ENCODE measurements at places on chromosomes 5 and 9.

GRCh38 chr9:21696411-21696871 is 106.0 kb upstream of the MTAP start:
- DNase-seq: peak; percentile 37

- no peak for DNase-seq
These were observed 158.9 kb upstream of the VCAN start for GRCh38 chr5:83312663-83313062.

DNA sequence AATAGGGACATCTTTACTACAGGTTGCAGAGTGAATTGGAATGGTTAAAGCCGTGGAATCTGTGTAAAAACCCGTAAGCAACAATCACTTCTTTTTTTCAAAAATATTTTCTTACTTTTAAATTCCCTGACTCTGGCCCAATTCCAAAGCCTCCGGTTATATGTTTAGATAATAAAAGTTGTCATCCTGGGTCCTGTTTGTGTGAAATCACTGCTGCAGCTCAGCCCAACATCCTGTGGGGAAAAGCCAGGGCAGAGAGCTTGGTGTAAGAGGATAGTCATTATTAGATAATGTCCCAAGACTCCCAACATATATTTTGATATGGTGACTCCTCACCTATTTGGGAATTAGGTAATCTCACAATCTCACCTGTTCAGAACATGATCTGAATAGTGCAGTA is 586.0 kb upstream of the BRINP1 start:
- no peak for DNase-seq

DNA sequence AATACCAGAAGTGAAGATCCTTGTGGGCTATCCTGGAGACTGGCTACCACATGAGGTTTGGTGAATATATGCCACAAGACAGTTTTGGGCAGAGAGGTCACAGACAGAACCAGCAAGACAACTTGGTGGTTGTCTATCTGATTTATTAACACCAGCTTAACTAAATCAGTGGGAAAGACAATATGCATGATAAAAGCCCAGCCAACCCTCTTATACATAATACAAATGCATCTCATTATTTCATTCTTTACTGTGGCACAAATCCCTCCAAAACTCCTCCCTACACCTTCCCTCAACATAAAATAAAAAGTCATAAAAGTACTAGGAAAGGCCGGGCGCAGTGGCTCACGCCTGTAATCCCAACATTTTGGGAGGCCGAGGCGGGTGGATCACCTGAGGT is 8.1 kb downstream of the HINT1 start:
- DNase-seq: no peak

DNA sequence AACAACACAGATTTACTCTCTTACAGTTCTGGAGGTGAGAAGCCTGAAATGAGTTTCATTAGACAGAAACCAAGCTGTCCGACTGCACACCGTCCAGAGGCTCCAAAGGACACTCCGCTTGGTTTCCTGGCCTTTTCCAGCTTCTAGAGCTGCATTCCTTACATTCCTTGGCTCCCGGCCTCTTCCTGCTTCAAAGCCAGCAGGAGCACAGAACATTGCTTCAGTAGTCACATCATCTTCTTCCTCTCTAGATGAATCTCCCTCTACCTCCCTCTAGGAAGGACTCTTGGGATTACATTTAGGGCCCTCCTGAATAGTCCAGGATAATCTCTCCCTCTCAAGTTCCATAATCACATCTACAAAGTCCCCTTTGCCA is 213.3 kb downstream of the CDK5RAP2 start:
- DNase-seq: peak; percentile 94

GRCh38 chr9:131487621-131488031 is 15.1 kb upstream of the POMT1 start:
- no peak for DNase-seq

DNA sequence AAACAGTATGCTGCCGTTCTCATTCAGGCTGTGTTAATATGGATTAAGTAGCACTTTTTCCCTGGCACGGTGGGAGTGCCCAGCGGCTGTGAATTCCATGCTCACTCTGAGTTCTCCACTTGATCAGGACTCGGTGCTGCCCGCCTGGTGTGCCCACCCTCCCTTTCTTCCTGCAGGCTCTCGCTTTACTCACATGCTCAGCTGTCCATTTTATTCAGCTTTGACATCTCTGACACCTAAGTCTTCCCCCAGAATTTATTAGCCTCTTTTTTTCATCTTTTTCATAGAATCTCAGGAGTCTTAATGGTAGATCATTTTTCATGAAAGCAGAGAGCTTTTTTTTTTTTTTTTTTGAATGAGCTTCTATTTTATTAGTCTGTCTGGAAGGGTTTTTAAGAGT is 626.5 kb downstream of the IRX1 start:
- DNase-seq: no peak

DNA sequence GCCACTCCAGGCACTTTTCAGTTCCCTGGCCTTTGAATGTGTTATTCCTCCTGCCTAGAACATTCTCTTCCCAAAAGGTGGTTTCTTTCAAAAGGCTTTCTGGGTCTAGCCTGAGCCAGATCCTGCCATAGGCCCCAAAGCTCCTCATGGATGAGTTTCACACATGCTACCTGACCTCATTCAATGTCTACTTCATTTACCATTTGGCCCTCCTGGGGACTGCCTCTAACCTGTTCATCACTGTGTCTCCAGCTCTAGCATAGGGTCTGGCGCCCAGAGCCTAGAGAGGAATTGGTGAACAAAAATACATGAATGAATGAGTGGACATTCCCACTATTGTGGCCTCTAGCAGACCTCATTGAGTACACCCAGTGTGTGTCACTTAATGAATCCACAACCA is 5.4 kb upstream of the P4HA2 start:
- DNase-seq: no peak

DNA sequence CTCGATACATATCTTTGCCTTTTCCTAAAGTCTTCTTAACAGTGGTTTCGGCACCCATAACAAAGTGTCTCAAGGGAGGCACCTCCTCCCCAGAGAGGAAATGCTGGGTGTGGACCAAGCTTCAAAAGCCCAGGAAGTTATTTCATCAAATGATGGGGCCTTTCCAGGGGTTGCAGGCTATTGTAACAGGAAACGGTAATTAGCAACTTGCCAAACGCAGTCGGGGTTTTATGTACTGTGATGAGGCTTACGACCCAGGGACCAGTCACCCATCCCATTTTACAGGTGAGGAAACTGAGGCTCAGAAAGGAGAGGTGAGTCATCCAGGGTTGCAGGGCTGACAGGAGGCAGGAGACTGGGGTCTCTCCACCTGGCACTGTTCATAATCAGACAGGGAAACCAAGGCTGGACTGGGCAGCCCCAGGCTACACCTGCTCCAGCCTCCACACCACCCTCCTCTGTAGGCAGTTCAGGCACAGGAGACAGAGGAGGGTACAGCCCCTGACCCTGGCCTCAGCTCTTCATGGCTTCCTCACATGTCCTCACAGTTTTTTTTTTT is 30.0 kb upstream of the SUSD3 start:
- peak; percentile 4 for DNase-seq

- no peak for DNase-seq
These were observed 678 bp downstream of the SLC2A6 start for GRCh38 chr9:133477992-133478850.

DNA sequence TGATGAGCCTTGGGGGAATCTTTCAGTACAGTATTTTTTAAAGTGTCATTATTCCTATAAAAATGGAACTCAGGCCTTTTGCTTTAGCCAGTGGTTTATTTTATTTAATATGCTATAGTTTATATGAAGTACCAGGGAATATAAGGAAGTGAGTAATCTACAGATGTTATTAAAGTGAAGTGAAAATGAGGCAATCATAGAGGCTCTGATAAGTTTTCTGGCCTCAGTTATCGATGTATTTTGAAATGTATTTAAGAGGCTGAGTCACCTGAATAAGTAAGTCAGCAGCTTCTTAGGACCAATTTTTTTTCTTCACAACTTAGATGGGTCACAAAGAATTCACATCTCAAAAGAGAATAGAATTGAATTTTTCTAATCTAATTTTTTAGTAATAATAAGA is 829.0 kb downstream of the DNAH5 start:
- peak; percentile 15 for DNase-seq

GRCh38 chr5:71925608-71926091 is 181.6 kb upstream of the MAP1B start:
- no peak for DNase-seq

DNA sequence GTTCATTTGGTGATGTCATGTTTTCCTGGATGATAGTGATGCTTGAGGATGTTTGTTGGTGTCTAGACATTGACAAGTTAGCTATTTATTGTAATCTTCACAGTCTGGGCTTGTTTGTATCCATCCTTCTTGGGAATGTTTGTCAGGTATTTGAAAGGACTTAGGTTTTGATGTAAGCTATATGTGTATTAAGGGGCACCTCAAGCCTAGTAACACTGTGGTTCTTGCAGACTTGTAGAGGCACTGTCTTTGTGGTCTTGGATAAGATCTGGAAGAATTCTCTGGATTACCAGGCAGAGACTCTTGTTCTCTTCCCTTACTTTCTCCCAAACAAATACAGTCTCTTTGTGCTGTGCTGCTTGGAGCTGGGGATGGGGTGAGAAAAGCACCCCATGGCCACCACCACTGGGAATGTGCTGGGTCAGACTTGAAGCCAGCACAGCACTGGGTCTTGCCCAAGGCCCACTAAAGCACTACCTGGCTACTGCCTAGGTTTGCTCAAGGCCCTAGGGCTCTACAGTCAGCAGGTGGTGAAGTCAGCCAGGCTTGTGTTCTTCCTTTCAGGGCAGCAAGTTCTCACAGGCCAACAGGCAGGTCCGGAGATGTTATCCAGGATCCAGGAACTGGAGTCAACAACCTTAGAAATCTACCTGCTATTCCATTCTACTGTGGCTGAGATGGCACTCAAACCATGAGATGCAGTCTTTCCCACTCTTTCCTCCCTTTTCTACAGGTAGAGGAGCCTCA is 49.3 kb upstream of the GNA14 start:
- no peak for DNase-seq

DNA sequence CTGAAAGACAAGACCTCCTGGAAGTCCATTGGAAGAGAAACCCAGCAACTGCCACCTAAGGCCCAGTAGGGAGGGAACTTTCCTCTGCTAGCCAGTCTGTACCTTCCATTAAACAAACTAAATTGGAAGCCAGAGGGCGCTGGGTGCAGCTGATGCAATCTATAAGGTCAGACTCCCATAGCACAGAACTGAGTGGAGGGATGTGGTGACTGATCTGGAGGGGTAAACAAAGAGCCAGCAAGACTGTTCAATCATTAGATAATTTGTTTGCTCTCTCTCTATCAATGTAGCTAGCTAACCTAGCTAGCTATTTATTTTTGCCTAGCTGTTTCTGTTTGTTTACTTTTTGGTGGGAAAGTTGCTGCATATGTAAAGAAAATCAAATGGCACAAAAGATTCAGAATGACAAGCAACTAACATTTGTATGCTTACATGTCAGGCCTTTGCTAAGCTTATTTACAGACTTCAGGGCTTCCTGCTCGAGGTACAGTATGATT is 291.8 kb upstream of the DAB2 start:
- peak; percentile 61 for DNase-seq

DNA sequence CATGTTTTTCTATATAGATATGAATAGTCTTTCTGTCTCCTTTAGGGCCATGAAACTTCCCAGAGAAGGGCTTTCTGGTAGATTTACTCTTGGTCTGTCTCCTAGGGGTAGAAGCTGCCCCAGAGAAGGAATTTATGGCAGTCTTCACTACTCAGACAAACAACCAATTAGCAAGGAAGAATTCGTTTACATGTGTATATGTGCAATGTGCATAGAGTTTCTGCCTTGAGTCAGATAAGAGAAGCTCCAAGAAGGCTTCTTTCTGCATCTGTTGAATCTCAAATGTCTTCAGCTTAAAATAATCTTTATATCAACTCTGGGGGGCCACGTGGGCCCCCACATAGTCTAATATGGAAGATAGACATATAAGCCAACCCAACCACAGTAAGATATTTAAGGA is 7.6 kb upstream of the CLINT1 start:
- DNase-seq: no peak

- DNase-seq: peak; percentile 28
These were observed 59.8 kb upstream of the POU5F2 start for GRCh38 chr5:93800988-93801811.

DNA sequence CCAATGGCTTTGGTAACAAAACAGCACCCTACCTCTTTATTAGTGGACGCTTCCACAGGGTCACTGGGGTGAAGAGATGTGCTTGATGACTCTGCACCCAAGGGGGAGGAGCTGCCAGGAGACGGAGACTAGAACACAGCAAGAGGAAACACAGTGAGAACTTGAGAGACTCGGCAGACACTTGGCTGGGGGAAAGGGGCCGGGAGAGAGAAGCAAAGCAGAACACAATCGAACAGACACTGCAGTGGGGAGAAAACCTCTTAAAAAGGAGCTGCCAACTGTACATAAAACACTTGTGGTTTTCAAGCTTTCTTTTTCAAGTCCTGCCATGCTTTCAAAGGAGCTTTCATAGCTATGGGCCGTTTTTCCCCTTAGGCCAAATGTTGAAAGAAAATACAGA is 151.0 kb downstream of the ENTREP1 start:
- DNase-seq: no peak

DNA sequence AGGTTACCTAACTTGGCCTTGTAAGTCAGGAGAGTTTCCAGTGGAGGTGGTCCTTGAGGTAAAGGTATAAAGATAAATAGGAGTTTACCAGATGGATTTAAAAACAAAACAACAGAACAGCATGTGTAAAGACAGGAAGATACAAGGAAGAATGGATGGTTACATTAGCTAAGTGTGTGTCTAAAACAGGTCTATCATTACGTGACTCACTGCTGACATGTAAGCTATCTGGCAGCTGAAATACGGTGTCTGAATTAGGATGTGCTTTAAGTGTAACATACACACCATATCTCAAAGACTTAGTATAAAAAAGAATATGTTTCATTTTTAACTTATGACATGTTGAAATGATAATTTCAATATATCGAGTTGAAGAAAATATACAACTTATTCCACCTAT is 405.1 kb upstream of the ADAMTSL1 start:
- DNase-seq: no peak

GRCh38 chr5:67015541-67016191 is 180.9 kb downstream of the CD180 start:
- DNase-seq: peak; percentile 76

DNA sequence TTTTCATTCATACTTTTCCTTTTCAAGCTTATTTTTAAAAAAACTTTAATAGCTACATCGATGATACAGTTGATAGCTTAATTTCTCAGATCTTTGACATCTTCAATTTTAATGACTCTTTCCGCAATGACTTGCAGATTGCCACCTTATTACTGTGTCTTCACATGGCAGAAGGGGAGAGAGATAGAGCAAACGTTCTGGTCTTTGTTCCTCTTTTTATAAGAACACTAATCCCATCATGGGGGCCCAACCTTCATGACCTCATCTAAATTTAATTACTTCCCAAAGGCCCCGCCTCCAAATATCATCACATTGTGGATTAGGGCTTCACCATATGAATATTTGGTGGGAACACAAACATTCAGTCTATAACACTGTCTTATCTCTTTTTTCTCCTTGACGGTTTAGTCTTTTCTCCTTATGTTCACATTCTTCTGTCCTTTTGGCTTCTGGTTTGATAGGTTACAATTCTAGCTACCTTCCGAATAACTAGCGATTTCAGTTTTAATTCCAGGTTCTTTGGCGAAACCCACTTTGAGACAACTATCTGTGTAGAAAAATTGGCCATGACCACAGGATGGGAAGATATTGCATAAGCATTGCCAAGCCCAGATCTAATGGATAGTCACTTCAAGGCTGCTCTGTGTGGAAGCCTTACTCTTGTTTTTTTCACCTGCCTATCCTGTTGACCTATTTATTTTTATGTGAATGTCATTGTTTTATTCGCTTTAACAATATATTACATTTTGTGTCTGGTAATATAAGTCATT is 5.0 kb downstream of the ZNF189 start:
- no peak for DNase-seq

Data from HT1080 (cell line).